Activated T-cell treated with anti-CD3 and anti-CD28 coated beads, Interleukin-2, amount 50 U/mL, for 48 hours (primary cell): ENCODE measurements at places on chromosomes 7 and 10.

- DNase-seq = no peak
These were observed 32.5 kb downstream of the ERLIN1 start for GRCh38 chr10:100153239-100153825.

- DNase-seq = no peak
These were observed 132.7 kb upstream of the HGF start for GRCh38 chr7:81902536-81902935.

GRCh38 chr7:133662830-133663229 is 410.0 kb downstream of the EXOC4 start:
- no peak for DNase-seq

GRCh38 chr7:150954986-150955518 is 23.1 kb downstream of the KCNH2 start:
- no peak for DNase-seq

GRCh38 chr7:92797693-92798092 is 38.7 kb downstream of the CDK6 start:
- peak; percentile 65 for DNase-seq

DNA sequence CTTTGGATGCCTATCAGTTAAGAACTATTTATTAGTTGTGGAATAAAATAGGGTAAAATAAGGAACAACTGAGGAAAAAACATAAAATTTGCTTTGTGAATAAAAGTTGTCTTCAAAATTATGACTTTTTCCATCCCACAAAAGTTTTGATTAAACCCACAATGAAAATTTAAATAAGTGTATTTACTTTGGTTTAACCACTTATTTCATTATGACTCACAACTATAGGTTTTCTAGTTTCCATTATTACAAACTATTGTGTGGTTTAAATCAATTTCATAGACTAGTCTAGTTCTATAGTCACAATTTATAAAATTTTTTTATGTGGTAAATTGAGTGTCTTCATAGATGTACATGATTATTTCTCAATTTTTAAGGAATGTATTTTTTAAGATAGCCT is 116.6 kb downstream of the EGFR start:
- no peak for DNase-seq

GRCh38 chr7:129144834-129145668 is 544 bp downstream of the TSPAN33 start:
- DNase-seq = peak; percentile 46
